ENCODE measurements at places on chromosomes 4 and X.

DNA sequence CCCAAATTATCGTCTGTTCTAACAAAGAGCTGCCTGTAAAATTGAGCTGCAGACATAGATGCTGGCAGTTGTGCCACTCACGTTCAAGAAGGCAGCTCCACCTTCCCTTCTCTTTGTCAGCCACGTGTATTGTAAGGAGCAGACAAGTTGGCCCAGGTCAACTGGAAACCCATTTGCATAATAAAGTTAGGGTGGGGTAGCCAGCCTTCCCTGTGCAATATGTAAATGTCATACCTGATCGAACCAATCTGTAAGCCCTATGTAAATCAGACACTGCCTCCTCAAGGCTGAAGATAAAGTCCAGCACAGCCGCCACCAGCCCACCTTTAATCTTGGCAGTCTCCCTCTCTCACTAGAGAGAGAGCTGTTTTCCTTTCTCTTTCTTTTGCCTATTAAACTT lies 117.2 kb downstream of the TMEM144 start:
- DNase-seq, result no peak

GRCh38 chr4:127622621-127622920 lies 10.2 kb upstream of the INTU start:
- no peak for DNase-seq

- no peak for DNase-seq
Measured at GRCh38 chr4:40377512-40378365, 42.6 kb downstream of the CHRNA9 start.

GRCh38 chr4:171464499-171464898 lies 348.7 kb upstream of the GALNTL6 start:
- DNase-seq, result no peak

GRCh38 chrX:18119856-18120255 lies 100.8 kb downstream of the BEND2 start:
- DNase-seq, result no peak

GRCh38 chr4:81839347-81840042 lies 367.8 kb upstream of the RASGEF1B start:
- DNase-seq, result no peak

GRCh38 chr4:79272126-79272525 lies 53.7 kb downstream of the NAA11 start:
- no peak for DNase-seq

All from natural killer cell (primary cell).